GM04504 (cell line): ENCODE measurements at places on chromosomes 13 and 19.

DNA sequence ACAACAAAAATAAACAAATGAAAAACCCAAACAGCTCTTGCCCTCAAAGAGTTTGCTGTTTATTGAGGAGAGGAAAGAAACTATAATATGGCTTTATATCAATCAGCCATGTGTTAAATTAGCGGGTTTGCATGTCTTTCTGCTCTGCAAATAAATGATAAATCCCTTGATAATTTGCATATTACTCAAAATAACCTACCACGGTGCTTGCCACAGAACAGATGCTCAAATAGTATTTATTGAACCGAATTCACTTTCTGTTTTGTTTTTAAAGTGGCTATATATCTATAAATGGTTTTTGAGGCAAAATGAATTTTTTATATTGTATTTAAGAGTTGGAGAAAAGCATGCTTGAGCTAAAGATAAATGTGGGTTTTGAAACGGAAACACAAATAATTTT, 428.1 kb downstream of the ITGBL1 start:
- no peak for DNase-seq

DNA sequence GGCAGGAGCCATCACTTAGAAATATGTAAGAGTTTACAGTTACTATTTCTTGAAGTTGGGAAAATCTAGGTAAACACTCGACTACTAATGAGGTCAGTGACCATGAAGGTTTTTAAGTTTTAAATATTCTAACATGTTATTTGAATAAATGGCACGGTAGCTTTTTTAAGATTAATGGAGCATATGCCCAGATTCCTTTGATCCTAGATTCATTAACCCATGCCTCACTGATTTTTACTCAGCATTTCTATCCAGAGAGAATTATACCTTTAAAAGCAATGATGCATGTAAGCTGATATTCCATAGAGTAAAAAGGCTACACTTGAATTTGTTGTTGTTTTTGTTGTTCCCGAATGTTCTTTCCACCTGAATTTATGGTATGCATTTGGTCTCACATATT, 541.4 kb downstream of the DACH1 start:
- no peak for DNase-seq

DNA sequence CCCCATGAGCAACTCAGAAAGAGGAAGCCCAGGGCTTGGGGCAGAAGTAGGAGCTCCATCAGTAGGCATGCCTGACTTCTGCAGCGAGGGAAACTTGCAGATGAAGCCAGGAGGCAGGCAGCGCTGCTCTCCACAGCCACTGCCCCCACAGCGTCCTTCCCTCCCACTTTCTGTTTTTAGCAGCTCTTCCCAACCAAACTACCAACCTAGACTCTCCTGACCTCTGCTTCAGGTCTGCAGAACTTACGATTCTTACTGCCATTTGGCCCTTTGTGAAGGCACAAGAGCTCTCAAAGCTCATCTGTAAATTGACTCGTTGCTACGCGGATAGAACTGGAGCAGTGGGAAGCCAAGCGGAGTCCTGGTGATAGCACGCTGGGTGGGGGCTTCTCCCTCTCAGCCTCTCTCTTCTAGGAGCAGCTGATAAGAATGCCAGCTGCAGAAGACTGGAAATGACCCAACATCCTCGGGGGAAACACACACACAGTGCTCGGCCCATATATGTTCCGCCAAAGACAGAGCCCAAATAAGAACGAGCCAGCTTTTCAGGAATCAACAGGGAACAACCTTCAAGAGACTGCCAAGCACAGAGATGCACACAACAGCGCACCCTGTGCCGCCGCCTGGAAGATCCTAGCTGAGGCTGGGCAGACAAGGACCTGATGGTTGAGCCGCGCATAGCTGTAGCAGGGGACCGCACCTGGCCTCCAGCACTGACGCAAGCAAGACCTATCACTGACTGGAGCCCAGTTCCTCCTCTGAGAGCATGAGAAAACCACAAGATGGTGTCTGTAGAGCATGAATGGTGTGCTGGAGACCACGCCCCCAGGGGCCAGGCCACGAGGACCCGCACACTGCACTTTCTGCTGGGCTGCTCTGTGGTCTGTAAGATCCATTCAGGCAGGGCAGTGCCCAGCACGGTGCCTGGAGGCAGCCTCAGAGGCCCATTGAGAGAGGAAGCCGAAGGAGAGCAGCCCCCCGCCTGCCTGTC, 15.9 kb upstream of the SLC35E1 start:
- no peak for DNase-seq

- no peak for DNase-seq
These were observed 234.6 kb upstream of the RFC3 start for GRCh38 chr13:33583398-33583797.

DNA sequence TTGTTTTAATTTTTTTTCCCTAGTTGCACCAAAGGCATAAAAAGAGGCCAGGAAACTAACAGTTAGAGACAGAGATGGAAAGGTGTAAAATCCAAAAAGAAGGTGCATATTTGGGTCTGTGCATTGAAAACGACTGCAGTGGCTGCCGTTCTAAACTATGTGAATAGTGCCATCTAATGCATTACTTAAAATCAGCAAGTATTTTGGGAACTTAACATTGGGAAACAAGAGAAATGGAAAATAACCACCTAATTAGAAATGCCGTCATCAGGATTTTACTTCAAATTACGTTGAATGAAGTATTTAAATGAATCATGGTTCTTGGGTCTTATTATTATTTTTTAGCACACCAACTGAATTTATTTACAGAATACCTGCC, 189.5 kb upstream of the MIR17HG start:
- no peak for DNase-seq

GRCh38 chr13:51500687-51501086, 47.9 kb upstream of the INTS6 start:
- DNase-seq = no peak

DNA sequence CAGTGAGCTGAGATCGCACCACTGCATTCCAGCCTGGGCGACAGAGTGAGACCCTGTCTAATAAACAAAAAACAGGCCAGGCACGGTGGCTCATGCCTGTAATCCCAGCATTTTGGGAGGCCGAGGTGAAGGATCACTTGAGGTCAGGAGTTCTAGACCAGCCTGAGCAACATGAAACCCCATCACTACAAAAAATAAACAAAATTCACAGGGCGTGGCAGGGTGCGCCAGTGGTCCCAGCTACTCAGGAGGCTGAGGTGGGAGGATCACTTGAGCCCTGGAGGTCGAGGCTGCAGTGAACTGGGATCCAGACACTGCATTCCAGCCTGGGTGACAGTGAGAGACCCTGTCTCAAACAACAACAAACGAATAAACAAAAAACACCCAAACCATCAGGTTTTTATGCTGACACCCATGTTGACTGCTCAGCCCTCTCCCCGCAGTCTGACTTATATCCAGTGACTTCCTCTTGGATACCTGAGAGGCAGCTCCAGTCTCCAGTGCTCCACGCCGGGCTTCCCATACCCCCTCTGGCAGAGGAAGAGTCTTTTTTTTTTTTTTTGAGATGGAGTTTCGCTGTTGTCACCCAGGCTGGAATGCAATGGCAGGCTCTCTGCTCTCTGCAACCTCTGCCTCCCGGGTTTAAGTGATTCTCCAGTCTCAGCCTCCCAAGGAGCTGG, 17.7 kb downstream of the WTIP start:
- no peak for DNase-seq

GRCh38 chr19:17950310-17951156, 16.4 kb upstream of the KCNN1 start:
- DNase-seq = no peak

- no peak for DNase-seq
These were observed 10.2 kb downstream of the SMIM7 start for GRCh38 chr19:16649734-16650133.

DNA sequence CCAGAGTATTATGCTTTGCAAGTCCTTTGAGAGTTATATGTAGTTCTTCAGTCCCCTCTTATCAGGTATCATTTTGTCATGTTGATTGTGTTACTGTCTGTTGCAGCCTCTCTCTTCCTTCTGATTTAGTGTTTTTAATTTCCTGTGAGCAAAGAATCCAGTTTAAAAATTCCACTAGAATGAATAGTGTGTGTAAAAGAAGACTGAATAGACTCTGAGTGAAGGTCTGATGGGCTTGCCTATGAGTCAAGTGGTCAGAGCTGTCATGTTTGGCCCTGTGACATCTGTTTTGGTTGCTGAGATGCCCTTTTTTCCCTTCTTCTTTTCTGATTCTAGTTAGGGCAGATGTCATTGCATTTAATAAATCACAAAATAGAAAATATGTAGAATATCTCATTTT, 23.3 kb upstream of the KCTD4 start:
- DNase-seq = no peak

DNA sequence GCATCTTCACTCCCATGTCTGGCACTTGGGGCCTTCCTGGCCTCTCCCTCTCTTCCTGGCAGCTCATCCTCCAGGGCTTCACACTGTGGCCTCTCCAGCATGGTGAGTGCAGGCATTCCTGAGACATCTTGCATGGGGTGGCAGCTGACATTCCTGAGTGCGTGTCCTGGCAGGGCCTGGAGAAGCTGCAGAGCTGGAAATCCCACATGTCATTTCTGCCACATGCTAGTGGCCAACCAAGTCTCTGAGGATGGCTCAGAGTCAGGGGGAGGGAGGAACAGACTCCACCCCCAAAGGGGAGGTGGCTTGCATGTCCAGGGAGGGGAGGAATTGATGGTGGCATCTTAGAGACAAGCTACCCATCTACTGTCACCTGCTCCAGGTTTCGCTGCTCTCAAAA, 41.6 kb upstream of the AMER2 start:
- no peak for DNase-seq

GRCh38 chr19:41192574-41193429, at the start of gene CYP2S1:
TSS of gene CYP2S1 (plus strand) at chr19:41193219. CDS start at chr19:41193265, 46 bp downstream.
- DNase-seq = no peak

- DNase-seq = peak; percentile 35
These were observed 250.9 kb downstream of the DLEU7 start for GRCh38 chr13:50592412-50593155.

DNA sequence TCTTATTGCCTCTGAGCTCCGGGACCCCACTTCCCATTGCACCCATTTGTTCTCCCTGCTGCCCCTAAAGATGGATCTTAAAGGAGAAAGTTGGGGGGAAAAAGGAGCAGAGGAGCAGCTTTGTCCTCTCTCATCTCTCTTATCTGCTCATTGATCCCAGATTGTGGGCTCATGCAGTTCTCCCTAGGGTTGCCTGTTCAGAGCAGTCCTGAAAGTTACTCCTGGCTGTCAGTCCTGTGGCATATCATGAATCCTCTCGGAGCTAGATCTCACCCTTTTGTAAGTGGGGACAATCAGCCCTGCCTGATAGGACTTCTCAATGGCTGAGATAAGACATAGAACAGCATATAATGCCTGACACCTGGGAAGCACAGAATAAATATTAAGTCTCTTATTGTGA, 440.3 kb downstream of the IRS2 start:
- DNase-seq = no peak

DNA sequence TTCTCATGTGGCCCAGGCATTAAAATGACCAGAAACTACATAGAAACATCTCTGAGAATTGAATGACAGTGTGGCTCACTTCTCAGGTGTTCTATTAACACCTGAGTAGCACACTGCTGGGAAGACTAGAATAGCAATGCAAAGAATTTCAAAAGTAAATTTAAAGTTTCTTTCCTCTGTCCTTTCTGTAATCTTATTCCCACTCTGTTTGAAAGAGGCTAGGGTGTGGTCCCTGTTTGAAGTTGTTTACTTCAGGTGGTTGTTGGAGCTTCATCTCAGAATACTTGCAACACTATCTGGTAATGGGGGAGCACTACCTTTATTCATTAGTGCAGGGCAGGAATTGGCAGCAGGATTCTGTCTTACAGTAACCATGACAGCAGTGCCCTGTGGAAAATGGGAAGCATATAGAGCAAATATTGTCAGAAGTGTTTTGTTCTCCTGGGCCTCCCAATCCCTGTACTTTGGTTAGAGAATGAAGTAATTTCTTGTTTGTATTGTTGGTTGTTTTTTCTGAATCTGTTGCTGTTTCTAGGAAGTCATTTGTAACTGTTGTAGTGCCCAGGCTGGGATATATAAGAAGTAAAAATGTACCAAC, 1210.2 kb upstream of the ATXN8OS start:
- no peak for DNase-seq

DNA sequence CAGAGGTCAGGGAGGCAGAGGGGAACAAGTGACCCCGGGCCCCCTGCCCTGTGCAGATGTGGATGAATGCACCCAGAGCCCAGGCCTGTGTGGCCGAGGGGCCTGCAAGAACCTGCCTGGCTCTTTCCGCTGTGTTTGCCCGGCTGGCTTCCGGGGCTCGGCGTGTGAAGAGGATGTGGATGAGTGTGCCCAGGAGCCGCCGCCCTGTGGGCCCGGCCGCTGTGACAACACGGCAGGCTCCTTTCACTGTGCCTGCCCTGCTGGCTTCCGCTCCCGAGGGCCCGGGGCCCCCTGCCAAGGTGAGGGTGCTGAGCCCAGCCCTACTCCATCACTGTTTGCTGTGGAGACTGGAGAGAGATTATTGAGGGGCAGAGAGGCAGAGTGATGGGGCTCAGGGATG, 9.9 kb downstream of the LTBP4 start:
- DNase-seq = no peak

DNA sequence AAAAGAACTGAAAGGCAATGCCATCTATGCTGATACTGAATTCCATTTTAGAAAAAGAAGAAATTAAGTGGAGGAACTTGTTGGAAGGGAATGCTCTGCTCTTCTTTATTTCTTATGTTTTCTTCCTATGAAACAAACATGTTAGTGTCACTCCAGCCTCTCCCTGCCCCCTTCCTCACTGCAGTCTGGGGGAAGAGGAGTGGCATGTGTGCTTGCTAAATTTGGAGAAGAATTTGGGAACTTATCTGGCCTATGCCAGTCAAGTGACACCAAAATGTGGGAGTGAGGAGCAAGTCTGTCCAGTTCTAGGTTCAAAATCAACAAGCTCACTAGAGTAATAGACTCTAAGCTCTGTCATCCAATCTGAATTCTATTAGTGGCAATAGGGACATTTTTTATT, 214.6 kb downstream of the RBM26 start:
- no peak for DNase-seq

GRCh38 chr13:32150239-32150638, 118.7 kb downstream of the FRY start:
- no peak for DNase-seq

- no peak for DNase-seq
These were observed 1.3 kb upstream of the SIGLEC9 start for GRCh38 chr19:51123381-51123800.

GRCh38 chr13:100513987-100514670, 74.5 kb downstream of the GGACT start:
- DNase-seq = peak; percentile 30

- DNase-seq = no peak
These were observed 34.0 kb downstream of the ITM2B start for GRCh38 chr13:48266701-48267639.

GRCh38 chr19:1757468-1758230, 4.3 kb downstream of the ONECUT3 start:
- no peak for DNase-seq

GRCh38 chr13:112065867-112066623, 904 bp upstream of the SOX1 start:
- no peak for DNase-seq

- no peak for DNase-seq
These were observed 477 bp downstream of the LNX2 start for GRCh38 chr13:27619728-27620376.

DNA sequence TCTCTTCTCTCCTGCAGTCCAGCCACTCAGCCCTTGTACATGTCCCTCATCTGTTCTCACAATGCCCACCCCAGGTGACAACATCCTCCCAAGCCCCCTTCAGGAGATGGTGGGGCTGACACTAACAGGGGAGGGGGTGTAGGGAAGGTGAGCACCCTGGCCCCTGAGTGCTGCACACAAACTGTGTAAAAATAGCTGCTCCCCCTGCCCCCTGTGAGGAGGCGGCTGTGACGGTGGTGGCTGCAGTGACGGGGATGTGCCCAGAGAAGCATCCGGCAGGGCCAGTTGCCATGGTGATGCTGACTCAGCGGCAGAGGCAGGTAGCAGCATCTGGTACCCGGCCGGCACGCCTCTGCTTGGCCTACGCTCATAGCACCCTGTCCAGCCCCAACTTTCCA, 13.0 kb upstream of the JUND start:
- no peak for DNase-seq
